ENCODE measurements at places on chromosomes 2 and 18.

GRCh38 chr18:63062246-63062645, 257.3 kb downstream of the BCL2 start:
- DNase-seq: no peak

DNA sequence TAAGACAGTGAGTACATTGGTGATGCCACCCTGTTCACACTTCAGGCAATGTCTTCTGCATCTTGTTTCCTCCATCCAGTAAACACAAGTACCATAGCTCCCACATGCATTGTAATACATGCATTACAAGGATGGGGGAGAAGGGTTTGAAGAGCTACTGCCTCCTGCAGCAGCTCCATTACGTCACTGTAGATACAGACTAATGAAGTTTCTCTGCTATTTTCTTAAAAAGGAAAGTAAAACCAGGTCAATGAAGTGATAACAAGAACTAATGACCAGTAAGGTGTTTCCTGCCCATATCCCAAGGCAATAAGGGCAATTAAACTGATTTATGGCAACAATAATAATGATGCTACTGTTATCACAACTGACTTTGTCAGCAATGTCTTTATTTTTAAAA, 18.2 kb upstream of the BBS5 start:
- DNase-seq: no peak

- DNase-seq: no peak
Observed at GRCh38 chr2:176272870-176273459, 3.7 kb downstream of the MTX2 start.

DNA sequence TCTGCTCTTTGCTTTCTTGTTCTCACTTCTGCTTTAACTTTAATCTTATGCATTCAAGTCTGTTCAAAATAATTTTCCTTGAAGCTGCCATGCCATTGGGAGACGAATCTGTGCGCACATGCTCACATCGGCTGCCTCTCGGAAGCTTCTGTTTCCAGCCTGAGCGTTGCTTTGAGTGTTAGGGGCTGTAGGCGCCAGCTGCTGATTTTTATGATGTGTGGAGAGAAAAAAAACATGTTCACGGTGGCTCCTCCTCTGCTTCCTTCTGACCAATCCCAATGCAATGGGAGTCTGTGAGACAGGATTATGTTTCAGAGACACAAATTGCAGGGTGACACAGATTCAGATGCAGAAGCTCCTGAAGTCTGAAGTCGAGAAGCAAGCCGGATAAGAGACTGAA, at the start of gene MC4R:
MC4R (minus strand) TSS at position 180 of the 400 bp plus-strand sequence. CDS start 426 bp downstream, outside the sequence.
- DNase-seq: peak; percentile 59

GRCh38 chr2:103734911-103735310, 973.1 kb downstream of the TMEM182 start:
- DNase-seq: peak; percentile 49

DNA sequence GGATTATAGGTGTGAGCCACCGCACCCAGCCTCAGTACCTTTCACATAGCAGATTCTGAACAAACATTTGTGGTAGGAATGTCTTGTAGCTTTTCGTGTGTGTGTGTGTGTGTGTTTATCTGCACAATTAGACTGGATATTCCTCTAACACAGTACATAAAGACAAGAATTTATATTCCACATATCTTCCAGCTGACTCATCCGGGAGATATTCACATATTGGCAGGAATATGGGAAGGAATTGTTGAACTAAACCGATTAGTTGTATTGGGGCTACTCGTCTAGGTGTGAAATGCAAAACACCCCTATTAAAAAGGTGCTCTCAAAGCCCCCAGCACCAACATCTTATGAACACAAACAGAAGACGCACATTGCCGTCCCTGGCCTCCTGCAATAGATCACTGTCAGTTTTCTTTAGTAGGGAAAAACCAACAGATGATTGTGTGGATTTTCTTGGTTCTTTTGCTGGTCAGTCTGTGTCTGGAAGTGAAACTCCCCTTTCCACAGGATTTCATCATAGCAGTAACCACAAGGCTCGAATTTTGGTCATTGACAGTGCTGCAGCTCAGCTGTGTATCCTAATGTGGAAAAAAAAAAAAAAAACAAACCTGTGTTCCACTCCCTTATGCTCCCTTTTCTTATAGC, 208.5 kb upstream of the ACVR2A start:
- no peak for DNase-seq

GRCh38 chr2:209208211-209208610, 215.6 kb upstream of the MAP2 start:
- peak; percentile 16 for DNase-seq

GRCh38 chr2:216606551-216607276, 26.5 kb upstream of the IGFBP2 start:
- no peak for DNase-seq

DNA sequence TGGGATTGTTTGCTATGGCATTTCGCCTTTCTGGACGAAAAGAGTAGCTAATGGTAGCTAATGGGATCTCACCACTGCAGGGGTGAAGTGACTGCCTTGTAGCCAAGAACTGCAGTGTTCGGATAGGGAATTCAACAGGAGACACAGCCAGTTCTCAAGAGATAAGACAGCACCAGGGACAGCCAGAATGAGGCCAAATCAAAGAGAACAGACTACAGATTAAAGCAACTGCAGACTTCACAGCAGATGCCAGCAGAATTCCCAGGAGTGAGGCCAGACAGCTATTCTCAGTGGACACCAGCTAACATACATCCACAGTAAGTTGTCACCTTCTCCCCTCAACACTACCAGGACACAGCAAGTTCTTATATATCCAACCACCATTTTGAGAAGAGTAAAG, 124.0 kb downstream of the PLA2R1 start:
- no peak for DNase-seq

GRCh38 chr2:43441195-43441594, 154.6 kb downstream of the THADA start:
- no peak for DNase-seq

Data from posterior cingulate gyrus (tissue), 11 donors.